ENCODE measurements at places on chromosomes 1 and 21.
A peak's percentile ranks its signal among the peaks of the same experiment; 100 is the strongest.

- DNase-seq, result no peak
Observed at GRCh38 chr1:86239894-86240293, 83.3 kb upstream of the COL24A1 start.

DNA sequence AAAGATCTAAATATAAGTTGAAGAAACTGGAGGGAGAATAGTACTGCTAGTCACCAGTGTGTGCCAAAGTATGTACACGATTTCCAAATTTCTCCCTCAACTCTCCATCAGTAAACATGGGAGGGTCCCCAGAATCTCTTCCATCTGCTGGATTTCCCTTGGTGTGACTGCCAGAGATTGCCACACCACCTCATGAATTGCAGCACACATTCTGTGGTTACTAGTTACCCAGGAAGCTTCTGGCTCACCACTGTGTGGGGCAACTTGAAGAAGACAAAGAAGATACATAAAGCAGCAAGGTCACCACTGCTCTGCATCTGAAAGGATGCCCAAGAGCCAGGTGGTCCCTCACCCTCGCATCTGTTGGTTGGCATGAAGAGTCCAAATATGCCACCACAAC is 191.7 kb upstream of the ESRRG start:
- no peak for DNase-seq

- DNase-seq, result no peak
Observed at GRCh38 chr1:77468949-77469710, 187.3 kb downstream of the AK5 start.

DNA sequence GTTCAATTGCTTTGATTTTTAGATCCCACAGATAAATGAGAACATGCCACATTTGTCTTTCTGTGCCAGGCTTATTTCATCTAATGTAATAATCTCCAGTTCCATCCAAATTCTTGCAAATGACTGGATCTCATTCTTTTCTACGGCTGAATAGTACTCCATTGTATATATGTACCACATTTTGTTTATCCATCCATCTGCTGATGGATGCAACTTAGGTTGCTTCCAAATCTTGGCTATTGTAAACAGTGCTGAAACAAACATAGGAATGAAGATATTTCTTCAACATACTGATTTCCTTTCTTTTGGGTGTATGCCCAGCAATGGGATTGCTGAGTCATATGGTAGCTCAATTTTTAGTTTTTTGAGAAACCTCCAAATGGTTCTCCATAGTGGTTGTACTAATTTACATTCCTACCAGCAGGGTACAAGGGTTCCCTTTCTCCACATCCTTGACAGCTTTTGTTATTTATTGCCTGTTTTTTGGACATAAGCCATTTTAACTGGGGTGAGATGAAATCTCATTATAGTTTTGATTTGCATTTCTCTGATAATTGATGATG is 344.4 kb downstream of the KCTD3 start:
- no peak for DNase-seq

DNA sequence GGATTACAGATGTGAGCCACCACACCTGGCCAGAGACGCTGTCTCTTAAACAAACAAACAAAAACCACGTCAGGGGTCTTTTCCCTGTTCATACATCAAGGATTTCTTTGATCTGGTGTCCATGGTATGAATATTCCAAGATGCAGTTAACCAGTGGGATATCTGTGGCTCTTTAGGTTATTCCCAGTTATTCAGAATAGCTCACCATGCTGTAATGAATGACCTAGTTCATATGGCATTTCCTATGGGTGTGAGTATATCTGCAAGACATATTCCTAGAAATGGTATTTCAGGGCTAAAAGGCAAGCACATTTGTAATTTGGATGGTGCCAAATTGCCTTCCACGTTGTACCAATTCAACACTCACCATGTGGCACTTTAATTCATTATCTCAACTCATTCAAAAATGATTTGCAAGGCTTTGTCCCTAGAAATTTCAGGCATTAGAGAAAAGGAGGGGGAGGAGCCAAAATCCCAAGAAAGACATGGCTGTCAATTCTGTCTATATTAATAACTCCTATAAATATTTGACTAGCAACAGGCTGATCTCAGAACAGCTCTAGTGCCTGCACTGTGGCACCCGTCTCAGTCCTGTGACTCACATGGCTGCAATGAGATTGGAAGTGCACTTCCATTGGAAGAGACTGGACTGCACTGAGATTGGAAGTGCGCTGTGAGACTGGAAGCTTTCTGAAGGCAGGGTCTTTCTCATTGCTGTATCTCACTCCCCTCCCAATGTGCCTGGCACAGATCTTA is 6.0 kb upstream of the STMN1 start:
- DNase-seq, result no peak

GRCh38 chr1:97243973-97244560 is 522.5 kb downstream of the PTBP2 start:
- DNase-seq, result no peak

- DNase-seq, result no peak
Observed at GRCh38 chr1:166905900-166906299, 29.8 kb upstream of the TADA1 start.

DNA sequence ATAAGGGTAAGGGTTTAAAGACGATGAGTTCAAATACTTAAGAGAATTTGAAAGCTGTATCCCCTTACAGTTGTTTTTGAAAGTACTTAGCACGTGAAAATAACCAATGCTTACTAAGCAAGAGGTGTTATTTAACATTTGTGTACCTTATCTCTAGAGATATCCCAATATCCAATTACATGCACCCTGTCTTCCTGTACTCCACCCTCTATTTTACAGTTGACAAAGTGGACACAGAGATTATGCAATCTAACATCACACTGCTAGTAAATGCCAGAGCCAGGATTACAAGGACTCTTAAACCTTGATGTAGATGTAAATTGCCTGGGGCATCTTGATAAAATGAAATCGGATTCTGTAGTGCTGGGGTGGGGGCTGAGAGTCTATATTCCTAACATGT is 72.0 kb downstream of the GDAP2 start:
- DNase-seq, result no peak

DNA sequence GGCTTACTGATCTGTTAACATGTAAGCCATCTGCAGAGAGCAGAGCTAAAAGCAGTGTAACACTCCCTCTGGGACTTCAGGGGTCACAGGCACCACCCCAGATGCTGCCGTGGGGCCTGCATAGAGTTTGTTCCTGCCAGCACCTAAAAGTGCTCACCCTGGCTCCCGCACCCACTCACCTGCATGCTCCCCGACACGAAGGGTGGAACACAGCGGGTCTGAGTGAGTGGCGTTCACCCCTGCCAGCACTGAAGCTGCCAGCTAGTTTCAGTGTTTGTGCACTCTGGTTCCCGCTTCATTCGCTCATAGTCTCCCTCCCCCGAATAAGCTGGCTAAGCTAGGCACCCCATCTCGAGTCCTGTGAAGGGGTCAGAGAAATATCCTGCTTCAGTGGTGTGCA is 1681.0 kb downstream of the NCAM2 start:
- no peak for DNase-seq

- DNase-seq, result no peak
Observed at GRCh38 chr1:60034999-60035398, 38.6 kb downstream of the C1orf87 start.

DNA sequence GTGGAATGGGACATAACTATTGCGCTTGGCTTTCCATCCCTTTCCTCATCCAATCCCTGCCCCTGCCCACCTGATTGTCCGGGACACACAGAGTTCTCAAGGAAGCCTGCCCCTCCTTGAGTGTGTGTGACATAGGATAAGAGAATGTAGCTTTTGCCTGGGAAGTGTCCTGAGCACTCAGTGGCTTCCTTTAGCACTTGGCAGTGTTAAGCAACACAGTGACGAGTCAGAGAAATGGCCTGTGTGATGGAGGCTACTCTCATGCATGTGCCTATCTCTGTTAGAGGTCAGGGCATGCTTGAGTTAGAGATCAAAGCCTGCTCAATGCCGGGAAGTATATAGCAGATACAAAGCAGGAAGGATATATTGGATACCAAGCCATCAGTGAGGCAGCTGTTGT is 289.5 kb downstream of the SIPA1L2 start:
- no peak for DNase-seq

DNA sequence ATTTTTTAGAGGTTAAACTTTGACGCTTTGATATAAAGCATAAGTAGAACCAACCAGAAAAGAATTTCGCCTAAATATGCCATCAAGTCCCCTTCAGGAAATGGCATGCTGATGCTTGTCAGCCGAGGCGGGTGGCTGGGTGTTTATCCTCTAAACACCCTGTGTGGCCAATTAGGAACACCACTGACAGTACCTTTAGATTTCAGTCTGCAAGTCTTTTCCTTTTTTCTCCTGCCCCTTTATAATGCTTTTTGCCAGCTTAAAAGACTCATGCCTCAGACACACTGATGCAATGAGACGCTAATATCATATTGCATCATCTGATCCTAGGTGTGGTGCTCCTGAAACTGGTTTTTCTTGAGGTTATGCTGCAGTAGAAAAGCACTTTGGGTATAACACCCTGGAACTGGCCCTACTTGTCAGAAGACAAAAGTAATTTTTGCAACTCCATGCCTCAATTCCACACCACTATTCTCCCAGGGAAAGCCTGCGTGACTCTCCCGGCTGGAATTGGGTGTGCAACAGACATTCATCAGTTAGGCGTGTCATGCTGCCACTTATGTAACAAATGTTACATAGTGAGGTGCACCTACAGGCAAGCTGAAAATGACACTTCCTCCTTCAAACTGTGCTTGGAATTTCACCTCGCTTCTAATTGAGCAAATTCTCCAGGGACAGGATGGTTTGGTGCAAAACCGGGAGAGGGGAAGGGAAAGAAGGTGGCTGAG is 2.0 kb upstream of the RCC2 start:
- DNase-seq, result no peak

GRCh38 chr1:31476891-31477846 is 64.2 kb downstream of the SERINC2 start:
- no peak for DNase-seq

GRCh38 chr21:46171996-46172862 is 12.0 kb downstream of the SPATC1L start:
- DNase-seq, result no peak

- DNase-seq, result no peak
Observed at GRCh38 chr1:203197625-203198024, 11.1 kb upstream of the CHI3L1 start.

GRCh38 chr21:45855248-45855811 is 126.2 kb upstream of the COL6A1 start:
- no peak for DNase-seq

DNA sequence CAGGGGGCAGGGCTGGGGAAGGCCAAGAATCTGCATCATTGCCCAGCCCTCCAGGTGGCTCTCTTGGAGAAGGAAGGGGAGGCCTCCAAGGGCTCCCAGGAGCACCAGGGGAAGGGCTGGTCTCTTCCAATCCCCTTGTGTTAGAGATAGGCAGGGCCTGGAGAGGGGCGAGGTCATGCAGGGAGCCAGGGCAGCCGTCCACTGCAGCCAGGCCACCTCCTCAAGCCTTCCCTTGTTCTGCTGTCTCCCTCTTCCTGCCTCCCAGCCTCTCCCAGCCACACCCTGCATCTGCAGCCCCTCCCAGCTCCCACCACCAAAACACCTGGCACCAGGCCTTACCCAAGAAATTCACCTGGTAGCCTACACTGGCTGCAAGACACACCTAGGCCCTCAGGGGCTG is 105.3 kb upstream of the IFFO2 start:
- DNase-seq, result no peak

DNA sequence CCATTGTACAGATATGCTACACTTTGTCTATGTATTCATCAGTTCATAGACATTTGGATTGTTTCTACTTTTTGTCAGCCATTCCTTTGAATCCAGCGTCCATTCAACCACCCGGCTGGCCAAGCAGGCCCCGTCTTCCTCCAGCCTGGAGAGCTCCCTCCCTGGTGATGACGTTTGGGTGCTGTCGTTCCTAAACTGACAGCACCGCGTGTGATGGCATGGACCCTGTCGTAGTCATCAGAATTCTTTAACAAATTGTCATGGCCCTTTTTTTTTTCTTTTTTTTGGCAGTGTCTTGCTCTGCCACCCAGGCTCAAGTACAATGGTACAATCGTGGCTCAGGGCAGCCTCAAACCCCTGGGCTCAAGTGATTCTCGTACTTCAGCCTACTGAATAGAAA is 138.6 kb upstream of the ERRFI1 start:
- DNase-seq, result no peak

DNA sequence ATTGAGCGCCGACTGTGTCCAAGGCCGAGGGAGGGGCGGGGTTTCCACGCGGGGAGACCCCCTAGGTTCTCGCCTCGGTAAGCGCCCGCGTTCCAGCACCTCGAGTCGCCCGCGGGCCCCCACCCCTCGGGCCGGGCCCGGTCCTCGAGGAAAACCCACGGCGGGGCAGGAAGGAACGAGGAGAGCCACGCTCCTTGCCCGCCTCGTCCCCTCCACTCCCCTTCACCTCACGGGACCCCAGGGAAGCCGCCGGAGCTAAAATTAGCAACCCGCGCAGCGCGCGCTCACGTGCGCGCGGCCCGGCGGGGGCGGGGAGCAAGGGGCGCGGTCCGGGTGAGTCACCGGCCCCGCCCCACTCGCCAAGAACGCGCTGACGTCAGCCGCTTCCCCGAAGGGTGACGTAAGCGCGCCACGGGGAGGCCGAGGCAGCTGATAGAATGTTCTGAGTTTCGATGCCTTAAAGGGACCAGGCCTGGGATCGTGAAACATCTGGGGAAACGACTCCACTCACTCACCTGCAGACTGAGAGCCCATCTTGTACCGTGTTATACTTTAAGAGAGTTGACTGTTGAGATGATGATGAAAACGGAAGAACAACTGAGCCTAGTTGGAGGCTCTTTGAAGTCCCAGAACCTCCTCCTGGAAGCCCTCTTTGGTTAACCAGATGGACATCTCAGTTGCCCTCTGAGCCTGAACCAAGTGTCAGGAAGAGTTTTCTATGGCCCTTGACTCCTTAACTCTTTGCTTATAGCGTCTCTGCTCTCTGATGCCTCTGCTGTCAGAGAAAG is 49.7 kb upstream of the ATF3 start:
- DNase-seq, result peak; percentile 87

GRCh38 chr1:215290018-215290417 is 207.5 kb downstream of the KCNK2 start:
- DNase-seq, result no peak

- DNase-seq, result no peak
Observed at GRCh38 chr1:170414989-170415709, 116.8 kb upstream of the GORAB start.

- DNase-seq, result no peak
Observed at GRCh38 chr1:73517603-73518191, 680.3 kb downstream of the LRRIQ3 start.

DNA sequence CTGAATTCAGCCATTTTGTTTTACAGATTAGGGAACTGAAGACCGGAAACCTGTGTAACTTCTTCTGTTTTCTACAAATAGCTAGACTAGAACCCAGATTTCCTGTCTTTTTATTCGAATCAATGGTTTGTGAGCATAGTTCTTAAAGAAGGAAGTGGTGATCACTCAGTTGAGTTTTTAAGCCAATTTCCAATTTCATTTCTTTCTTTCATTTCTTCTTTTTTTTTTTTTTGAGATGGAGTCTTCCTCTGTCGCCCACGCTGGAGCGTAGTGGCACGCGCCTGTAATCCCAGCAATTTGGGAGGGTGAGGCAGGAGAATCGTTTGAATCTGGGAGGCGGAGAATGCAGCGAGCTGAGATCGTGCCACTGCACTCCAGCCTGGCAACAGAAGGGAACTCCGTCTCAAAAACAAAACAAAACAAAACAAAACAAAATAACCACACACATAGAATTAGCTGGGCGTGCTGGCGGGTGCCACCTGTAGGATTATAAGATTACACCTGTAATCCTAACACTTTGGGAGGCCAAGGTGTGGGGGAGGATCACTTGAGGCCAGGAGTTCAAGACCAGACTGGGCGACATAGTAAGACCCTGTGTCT is 3.0 kb upstream of the MDM4 start:
- no peak for DNase-seq

Measured in activated T-cell treated with anti-CD3 and anti-CD28 coated beads for 48 hours (primary cell).